ENCODE measurements at places on chromosomes 1 and 21.
A peak's percentile ranks its signal among the peaks of the same experiment; 100 is the strongest.

- no peak for DNase-seq
- H3K27ac ChIP-seq = no peak overlapping the region
- H3K4me3 ChIP-seq = no peak overlapping the region
- H3K36me3 ChIP-seq = no peaks in the 10 kb centered on the region
- H3K27me3 ChIP-seq = peaks cover 3% of the 10 kb centered on the region
- no peaks in the 10 kb centered on the region for H3K4me1 ChIP-seq
These were observed 16.2 kb upstream of the LIN9 start for GRCh38 chr1:226325178-226325577.

DNA sequence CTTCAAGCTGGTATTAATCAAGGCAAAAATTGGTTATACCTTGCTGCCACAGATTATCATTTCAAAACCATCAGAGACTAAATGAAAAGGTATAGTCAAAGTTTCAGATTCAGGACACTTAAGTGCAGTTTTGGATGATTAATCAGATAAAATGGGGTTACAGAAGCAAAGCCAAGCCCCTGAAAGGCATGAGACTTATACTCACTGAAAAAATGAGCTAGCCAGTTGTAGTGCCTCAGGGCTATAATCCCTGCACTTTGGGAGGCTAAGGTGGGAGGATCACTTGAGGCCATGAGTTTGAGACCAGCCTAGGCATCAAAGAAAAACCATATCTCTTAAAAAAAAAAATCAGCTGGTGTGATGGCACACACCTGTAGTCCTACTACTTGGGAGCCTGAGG lies 15.2 kb downstream of the LRRC40 start:
- DNase-seq = no peak
- no peaks in the 10 kb centered on the region for H3K27me3 ChIP-seq
- H3K4me1 ChIP-seq = peaks cover 8% of the 10 kb centered on the region
- no peak overlapping the region for H3K27ac ChIP-seq
- peaks cover 16% of the 10 kb centered on the region for H3K36me3 ChIP-seq

DNA sequence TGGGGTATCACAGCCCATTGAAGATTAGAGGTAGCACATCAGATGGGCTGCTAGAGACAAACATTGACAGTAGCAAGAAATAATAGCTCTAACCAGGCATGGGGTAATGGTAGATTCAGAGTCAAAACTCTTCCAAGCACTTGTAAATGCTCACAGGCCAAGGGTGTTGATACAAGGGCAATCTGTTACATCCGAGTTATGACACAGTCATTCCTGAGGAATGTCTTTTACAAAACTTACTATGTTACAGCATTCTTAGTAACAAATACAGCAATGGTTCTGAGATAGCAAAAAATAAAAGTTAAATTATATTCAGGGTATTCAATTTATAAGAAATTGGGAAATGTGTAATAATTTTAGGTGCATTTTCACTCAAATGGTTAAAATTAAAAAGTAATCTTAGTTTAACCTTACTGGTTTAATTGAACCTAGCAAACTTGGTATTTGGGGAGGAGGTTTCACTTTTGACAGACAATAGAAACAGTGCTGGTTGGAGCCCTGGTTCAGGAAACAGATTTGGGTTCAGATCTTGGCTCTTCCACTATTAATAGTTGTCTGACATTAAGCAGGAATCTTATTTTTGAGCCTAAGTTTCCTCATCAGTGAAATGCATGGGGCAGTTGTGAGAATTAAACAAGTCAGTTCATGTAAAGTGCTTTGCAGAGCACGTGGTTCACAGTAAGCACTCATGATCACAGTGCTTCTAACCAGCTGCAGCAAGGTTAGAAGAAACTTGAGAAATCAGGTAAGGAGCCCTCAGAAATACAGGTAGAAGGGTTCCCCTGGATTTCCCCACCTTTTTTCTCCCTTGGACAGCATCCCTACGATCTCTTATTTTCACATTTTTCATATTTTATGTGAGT lies 4.4 kb downstream of the ST3GAL3 start:
- H3K27me3 ChIP-seq = no peaks in the 10 kb centered on the region
- H3K27ac ChIP-seq = no peak overlapping the region
- H3K36me3 ChIP-seq = no peaks in the 10 kb centered on the region
- H3K4me1 ChIP-seq = peaks cover 14% of the 10 kb centered on the region
- H3K4me3 ChIP-seq = no peak overlapping the region

GRCh38 chr1:15351310-15351709 lies 58.4 kb upstream of the EFHD2 start:
- H3K36me3 ChIP-seq = no peaks in the 10 kb centered on the region
- peaks cover 17% of the 10 kb centered on the region for H3K27me3 ChIP-seq
- H3K4me3 ChIP-seq = no peak overlapping the region
- DNase-seq = no peak
- no peak overlapping the region for H3K27ac ChIP-seq

- H3K4me1 ChIP-seq = peaks cover 9% of the 10 kb centered on the region
- no peaks in the 10 kb centered on the region for H3K36me3 ChIP-seq
- no peak overlapping the region for H3K27ac ChIP-seq
- H3K4me3 ChIP-seq = no peak overlapping the region
- no peak for DNase-seq
These were observed 61.3 kb downstream of the MORN1 start for GRCh38 chr1:2330035-2330434.

GRCh38 chr1:171611306-171611705 lies 10.7 kb upstream of the MYOCOS start:
- no peaks in the 10 kb centered on the region for H3K36me3 ChIP-seq
- H3K27me3 ChIP-seq = no peaks in the 10 kb centered on the region
- H3K4me3 ChIP-seq = no peak overlapping the region
- H3K27ac ChIP-seq = no peak overlapping the region
- peaks cover 4% of the 10 kb centered on the region for H3K4me1 ChIP-seq

- H3K27ac ChIP-seq = no peak overlapping the region
- peaks cover 6% of the 10 kb centered on the region for H3K27me3 ChIP-seq
- no peaks in the 10 kb centered on the region for H3K36me3 ChIP-seq
- H3K4me1 ChIP-seq = no peaks in the 10 kb centered on the region
These were observed 171.3 kb upstream of the AJAP1 start for GRCh38 chr1:4483021-4483625.

DNA sequence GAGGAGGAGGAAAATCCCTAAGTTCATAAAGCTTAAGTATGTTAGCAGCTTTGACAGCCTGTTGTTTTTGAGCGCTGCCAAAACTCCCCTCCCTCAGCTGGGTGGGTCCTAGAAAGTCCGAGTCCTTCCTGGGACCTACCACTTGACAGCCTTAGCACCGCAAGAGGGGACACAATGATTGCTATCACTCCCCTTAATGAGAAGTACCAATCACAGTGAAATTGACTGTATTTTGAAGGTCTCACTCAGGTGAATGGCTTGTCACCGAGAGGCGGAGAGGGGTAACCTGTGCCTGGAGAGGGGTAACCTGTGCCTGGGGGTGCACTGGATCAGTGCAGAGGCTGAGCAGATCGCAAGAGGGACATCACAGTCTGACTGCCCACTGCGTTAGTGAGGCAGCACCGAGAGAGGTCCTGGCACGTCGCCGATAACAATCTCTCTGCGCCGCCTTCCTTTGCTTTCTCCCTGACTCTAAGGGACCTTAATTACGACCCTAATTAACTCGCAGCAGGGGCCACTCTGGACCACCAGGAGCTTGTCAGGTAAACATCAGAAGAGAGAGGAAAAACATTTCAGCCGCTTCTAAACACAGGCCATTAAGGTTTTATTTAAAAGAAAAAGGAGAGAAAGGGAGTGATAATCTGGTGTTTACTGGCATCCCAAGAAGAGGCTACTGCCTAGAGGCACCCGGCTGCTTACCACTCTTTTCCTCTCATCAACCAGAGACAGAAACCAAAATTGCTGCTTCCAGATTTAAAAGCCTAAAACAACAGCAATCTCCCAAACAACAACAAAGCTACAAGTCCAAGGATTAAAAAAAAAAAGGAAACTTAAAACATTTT lies 25.7 kb upstream of the KCNK1 start:
- peaks cover 2% of the 10 kb centered on the region for H3K4me1 ChIP-seq
- no peak overlapping the region for H3K27ac ChIP-seq
- DNase-seq = no peak
- no peaks in the 10 kb centered on the region for H3K27me3 ChIP-seq
- no peaks in the 10 kb centered on the region for H3K36me3 ChIP-seq
- no peak overlapping the region for H3K4me3 ChIP-seq

DNA sequence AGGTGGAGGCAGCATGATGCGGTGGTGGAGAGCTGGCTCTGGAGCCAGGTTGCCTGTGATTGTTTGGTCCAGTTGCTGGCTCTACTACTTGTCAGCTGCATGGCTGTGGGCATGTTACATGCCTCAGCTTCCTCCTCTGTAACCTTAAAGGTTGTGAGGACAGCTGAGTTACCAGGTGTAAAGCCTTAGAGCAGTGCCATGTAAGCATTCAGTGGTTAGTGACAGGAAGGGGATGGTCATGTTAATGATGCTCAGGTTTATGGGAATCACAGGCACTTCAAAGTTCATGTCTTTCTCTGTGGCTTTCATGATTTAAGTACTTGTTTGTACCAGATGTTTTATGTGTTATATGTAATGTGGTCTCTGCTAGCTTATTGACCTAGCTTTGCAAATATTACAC lies 32.6 kb downstream of the PTGFRN start:
- no peak overlapping the region for H3K4me3 ChIP-seq
- no peaks in the 10 kb centered on the region for H3K4me1 ChIP-seq

DNA sequence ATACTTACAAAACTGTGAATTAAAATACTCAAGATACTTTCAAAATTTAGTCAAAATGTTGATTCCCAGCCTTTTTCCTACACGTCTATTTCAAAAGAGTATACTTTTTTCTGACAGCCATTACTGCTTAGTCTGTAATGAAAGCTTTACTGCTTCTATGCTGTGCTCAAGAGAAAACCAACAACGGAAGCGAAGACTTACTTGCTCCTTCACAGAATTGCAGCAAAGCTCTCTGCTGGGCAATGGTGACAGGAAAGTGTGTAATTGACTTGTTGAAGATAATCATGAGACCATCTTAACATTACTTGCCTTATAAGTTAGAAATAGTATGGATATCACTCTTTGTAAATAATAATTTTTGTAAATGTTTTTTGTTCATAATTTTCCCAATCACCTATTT lies 1.7 kb upstream of the DYNLT5 start:
- H3K27me3 ChIP-seq = peaks cover 25% of the 10 kb centered on the region
- H3K4me1 ChIP-seq = peaks cover 13% of the 10 kb centered on the region
- no peaks in the 10 kb centered on the region for H3K36me3 ChIP-seq

- peaks cover 51% of the 10 kb centered on the region for H3K36me3 ChIP-seq
- peaks cover 70% of the 10 kb centered on the region for H3K4me1 ChIP-seq
- H3K27me3 ChIP-seq = no peaks in the 10 kb centered on the region
- H3K27ac ChIP-seq = peak overlapping the region; percentile 100
These were observed 3.9 kb downstream of the LAPTM5 start for GRCh38 chr1:30753660-30754123.

DNA sequence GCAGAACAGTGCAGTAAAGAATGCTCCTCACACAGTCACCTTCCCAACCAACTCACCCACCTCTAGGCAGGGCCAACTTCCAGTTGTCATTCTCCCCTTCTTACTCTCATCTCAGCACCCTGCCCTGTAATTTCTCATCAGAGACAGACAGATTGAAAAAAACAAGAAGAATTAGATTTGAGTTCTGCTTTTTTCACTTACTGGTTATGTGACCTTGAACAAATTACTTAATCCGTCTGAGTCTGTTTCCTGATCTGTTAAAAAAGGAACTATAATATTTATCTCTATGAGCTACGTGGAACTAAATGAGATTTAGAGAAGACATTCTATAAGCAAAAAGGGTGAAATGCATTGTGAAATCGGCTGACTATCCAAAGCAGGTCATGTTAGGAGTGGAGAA lies 330.3 kb downstream of the ZNF326 start:
- no peak for DNase-seq
- H3K4me3 ChIP-seq = no peak overlapping the region
- peaks cover 7% of the 10 kb centered on the region for H3K27me3 ChIP-seq
- no peaks in the 10 kb centered on the region for H3K4me1 ChIP-seq

GRCh38 chr1:174190691-174191199 lies 31.4 kb downstream of the RABGAP1L start:
- H3K27ac ChIP-seq = no peak overlapping the region
- no peaks in the 10 kb centered on the region for H3K27me3 ChIP-seq
- no peaks in the 10 kb centered on the region for H3K36me3 ChIP-seq
- H3K4me3 ChIP-seq = no peak overlapping the region
- DNase-seq = no peak

DNA sequence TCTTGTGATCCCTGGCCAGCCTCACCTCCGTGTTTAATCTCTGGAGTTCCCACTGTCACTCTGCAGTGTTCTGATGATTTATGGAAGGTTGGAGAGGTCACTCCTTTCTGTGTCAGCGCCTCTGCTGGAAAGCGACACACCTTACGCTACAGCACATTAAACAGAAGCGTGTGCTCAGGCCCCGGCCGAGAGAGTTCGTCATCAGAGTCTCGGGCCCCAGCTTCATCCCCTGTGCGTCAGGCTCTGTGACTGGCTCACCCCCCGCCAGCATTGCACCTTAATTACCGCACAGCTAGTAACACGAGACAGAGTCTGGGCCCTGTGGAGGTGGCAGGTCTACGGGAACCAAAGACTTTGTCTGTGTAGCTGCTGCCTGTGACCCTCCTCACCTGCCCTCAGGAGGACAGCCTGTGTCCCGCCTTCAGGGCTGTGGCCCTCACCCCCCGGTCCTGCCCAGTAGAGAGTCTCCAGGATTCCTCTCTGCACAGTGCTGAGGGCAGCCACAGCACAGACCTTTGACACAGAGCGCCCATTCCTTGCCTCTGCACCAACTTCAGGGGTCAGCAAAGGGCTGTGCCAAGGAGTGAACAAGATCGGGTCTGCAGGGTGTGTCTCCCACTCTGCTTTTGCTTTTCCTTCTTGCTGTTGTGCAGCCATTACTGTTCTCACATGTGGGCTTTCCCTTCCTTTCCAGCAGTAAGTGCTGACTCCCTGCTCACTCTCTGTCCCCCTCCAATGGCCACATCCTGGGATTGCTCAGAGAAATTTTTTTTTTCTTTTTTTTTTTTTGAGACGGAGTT lies 157.6 kb downstream of the PGBD5 start:
- peaks cover 35% of the 10 kb centered on the region for H3K4me1 ChIP-seq
- DNase-seq = no peak
- H3K27me3 ChIP-seq = no peaks in the 10 kb centered on the region
- peaks cover 23% of the 10 kb centered on the region for H3K36me3 ChIP-seq
- peak overlapping the region; percentile 64 for H3K27ac ChIP-seq
- H3K4me3 ChIP-seq = peak overlapping the region; percentile 63
